ENCODE measurements at places on chromosomes 2 and 18. TPM values are rescaled to one million over a fixed set of nuclear protein-coding genes. Genes with fewer than 3 reads are reported as not detected.
A peak's percentile ranks its signal among the peaks of the same experiment; 100 is the strongest.

GRCh38 chr18:67661555-67661954, 145.0 kb upstream of the DSEL start:
- peak; percentile 27 for DNase-seq

DNA sequence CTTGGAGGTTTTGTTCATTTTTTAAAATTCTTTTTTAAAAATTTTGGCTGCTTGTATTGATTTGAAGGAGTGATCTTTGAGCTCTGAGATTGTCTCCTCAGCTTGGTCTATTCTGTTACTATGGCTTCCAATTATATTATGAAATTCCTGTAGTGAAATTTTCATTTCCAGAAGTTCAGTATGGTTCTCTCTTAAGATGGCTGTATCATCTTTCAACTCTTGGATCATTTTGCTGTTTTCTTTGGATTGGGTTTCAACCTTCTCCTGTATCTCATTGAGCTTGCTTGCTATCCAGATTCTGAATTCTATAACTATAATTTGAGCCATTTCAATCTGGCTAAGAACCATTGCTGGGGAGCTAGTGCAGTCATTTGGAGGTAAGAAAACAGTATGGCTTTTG, 270.8 kb upstream of the NT5C1B start:
- no peak for DNase-seq

DNA sequence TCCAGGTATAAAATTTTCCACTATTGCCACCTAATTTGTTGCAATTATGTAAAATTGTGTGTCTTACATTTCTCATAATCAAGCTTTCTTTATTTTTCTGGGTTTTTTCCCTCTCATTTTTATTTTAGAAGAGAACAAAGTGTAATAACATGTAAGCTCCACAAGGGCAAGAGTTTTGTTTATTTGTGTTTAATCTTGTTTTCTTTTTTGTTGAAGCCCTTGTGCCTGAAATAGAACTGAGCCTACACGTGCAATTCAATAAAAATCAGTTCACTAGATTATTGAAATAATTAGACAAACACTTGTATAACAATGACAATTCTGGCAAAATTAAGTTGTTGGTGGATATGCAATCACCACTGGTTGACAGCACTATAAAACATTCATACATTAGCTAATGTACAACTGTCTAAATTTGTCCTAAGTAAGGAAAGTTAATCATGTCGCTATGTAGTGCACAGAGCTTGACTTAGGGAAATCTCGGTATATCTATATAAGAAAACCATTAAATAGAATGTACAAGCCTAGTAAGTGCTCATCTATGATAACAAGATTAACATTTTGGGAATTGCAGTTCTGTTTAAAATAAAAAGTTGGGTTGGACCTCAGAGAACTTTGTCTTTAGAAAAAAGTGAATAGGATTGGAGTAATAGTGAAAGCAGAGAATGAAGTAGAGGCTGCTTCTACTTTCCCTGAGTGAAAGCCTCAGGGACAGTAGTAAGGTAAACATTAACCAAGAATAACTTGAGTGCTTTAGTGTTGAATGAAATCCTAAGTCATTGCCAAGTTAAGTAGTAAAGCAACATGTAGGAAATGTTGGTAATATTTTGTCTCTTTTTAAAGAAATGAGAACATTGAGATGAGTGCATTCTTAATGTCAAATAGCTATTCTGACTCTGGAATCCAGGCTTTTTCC, 37.4 kb upstream of the NOL4 start:
- DNase-seq: no peak

DNA sequence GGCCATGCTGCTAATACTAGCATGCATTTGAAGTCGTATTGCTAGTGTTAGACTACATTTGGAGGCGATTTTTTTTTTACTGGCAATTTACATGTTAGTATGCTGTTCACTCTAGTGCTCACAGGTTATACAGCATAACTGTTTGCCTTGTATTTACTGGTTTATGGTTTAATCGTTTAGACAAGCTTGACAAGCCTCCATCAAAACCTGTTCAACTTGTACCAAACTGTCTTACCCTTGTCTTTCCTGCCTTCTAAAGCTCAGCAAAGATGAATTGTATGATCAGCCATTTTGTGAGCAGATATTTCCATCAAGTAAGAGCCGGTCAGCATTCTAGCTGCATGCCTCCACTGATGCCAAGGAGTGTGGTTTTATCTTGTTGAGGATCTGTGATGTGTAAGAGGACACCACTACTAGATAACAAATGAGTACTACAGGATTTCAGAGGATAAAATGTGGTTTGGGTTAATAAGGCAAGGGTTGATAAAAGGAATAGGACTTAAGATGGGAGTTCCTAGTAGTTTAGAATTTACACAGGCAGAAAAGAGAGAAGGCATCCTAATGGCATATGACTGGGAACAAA, 68.4 kb upstream of the ITM2C start:
- peak; percentile 27 for DNase-seq

DNA sequence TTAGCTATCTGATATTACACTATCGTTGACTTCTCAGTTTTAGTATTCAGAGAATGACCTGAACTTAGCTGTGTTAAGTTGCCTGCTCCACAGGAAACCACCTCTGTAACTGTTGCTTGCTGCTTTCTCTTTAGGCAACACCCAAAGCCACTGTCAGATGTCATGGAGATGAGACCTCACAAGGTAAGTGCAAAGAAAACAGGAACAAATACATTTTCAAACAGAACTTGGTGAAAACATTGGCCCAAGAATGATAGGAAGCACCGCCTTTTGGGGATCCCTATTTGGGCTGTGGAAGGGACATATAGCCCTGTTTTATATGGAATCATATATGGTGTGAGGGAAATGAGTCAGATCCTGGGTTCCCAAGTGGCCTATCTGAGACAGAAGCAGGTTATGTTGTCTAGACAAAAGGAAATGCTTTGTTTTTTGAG, 143.4 kb downstream of the UBE2E3 start:
- DNase-seq: peak; percentile 66

GRCh38 chr18:26335571-26336487, 109.6 kb downstream of the TAF4B start:
- DNase-seq: no peak

GRCh38 chr2:145593280-145593679, 1073.4 kb upstream of the ZEB2 start:
- no peak for DNase-seq

FAM168B gene
- total RNA-seq: 168 TPM

RAD51AP2 gene
- 0.13 TPM for total RNA-seq

PRKAG3 gene
- not detected for total RNA-seq

NT5DC4 gene
- not detected for total RNA-seq

TRPM8 gene
- not detected for total RNA-seq

Data from bronchial epithelial cell (primary cell).